ENCODE measurements at places on chromosomes 2 and 18.

DNA sequence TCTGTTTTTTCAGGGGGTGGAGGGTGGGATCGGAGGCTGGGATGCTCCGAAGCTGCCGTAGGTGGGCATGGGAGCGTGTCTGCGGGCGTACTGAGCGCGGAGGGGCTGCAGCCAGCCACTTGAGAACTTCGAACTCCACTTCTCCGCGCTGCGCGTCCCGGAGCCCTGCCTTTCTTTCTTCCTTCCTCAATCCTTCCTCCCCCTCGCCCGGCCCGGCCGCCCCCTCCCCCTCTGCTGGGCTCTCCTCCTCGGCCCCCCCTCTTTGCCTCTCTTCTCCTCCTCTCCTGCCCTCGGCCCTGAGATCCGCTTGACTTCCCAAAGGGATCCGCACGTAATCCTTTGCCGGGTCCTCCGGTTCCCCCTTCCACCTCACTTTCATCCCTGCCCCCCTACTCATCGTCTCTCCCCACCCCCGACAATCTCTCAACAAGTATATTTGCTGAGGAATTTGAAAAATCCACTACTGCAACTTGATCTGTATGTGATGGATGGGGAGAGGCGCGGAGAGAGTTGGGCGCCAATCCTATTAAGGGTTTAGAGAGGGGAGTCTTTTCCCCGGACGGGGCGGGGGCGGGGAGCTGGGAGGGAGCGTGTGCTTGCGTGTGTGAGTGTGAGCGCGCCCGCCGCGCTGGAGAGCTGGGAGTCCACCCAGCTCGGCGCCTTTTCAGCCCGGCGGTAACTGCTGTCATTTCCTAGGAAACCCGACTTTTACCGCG lies 1.1 kb downstream of the GLI2 start:
- no peak for DNase-seq

DNA sequence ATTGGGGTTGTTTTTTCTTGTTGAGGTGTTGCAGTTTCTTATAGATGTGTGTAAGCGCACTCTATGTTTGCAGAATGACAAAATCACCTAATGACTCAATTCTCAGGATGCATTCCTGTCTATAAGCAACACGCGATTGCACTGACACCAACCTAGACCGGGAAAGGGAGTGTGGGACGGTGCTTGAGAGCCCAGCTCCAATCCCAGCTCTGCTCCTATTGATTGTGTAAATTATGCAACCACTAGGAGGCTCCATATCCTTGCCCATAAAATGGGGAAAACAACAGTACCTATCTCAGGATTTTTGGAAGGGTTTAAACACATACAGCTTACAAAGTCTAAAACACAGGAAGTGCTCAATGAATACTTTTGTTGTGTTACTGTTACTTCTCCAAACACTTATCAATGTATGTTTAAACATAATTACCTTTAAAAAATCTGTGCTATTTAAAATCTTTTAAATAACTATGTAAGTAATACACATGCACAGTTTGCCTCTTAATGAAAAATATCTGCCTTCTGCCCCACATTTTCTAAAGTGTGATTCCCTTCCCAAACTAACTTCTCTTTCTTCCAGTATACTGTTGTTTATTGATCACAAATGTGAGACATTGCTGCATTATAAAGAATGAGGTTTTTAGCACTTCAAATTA lies 132.5 kb downstream of the SPHKAP start:
- DNase-seq, result peak; percentile 40

GRCh38 chr2:73925853-73926492 lies 707 bp upstream of the DGUOK start:
- no peak for DNase-seq

GRCh38 chr2:182038576-182038975 lies 52.9 kb downstream of the PPP1R1C start:
- DNase-seq, result no peak

- DNase-seq, result no peak
These were observed 478.5 kb downstream of the MBD2 start for GRCh38 chr18:53745986-53746385.

GRCh38 chr2:188078534-188078933 lies 213.1 kb upstream of the GULP1 start:
- no peak for DNase-seq

DNA sequence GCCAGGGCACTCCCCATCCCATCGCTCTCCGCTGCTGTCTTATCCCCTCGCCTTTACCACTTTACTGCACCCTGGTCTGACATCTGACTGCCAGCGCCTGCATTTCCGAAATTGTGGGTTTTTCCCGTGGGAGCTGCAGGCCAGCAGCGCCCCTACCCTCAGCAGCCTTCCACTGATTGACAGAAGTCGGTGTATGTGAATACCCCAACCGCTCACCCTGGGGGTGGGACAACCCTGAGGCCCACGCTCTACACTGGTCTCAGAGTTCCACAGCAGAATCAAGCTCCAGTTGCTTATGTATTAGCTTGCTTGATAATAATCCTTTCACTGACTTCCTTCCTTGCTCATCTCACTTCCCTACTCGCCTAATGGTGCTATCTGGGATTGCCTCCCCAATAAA lies 62.0 kb downstream of the POLE4 start:
- no peak for DNase-seq

GRCh38 chr18:58578321-58578720 lies 50.6 kb downstream of the ALPK2 start:
- no peak for DNase-seq

GRCh38 chr2:15945909-15946705 lies 5.8 kb downstream of the MYCN start:
- DNase-seq, result no peak

GRCh38 chr2:205806143-205806905 lies 124.0 kb downstream of the NRP2 start:
- DNase-seq, result no peak

- no peak for DNase-seq
These were observed 34.1 kb upstream of the ANKRD62 start for GRCh38 chr18:12059334-12060181.

GRCh38 chr2:217784996-217785543 lies 217.7 kb downstream of the TNS1 start:
- no peak for DNase-seq

DNA sequence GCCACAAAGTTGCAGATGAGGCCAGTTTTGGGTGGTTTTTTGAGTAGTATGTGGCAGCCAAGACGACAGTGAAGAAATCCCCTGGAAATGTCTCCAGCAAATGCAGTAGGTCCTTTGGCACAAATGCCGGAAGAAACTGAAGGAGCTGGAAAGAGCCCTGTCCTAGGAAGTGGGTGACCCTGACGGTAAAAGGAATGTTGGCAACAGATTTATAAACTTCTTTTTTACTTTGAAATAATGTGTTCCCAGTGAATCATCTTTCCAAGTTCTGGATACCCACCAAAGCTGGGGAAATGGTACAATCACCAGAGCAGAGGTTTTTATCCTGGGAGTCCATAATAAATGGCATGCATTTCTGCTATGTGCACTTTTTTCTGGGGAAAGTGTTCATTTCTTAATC lies 112.9 kb downstream of the CSRNP3 start:
- no peak for DNase-seq

- no peak for DNase-seq
These were observed 334.7 kb downstream of the EIPR1 start for GRCh38 chr2:3042601-3043585.

DNA sequence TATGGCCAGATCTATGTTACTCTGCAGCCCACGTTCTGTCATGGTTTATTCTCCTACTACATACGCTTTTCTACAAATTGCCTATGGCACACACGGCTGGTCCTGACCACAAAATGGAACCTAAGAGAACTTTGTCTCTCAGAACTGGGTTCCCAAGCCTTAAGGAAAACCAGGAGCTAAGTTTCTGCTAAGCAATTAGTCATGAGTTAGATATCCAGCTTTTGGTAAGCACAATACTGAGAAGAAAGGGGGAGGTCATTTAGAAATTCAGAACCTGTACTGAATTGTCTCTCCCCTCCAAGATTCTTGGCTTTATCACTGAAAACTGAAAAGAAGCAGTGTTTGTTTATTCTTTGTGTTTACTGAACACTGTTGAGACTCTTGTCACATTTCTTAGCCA lies 283.5 kb upstream of the TANK start:
- DNase-seq, result no peak

All from iPS DF 19.7 (cell line).